Stimulated activated CD4-positive, alpha-beta T cell treated with anti-CD3 and anti-CD28 coated beads, TNF-alpha, amount 100 ng/mL, for 4 hours (primary cell): ENCODE measurements at places on chromosomes 16 and 17.

GRCh38 chr17:50853781-50854180, 12.4 kb downstream of the TOB1 start:
- DNase-seq, result no peak

DNA sequence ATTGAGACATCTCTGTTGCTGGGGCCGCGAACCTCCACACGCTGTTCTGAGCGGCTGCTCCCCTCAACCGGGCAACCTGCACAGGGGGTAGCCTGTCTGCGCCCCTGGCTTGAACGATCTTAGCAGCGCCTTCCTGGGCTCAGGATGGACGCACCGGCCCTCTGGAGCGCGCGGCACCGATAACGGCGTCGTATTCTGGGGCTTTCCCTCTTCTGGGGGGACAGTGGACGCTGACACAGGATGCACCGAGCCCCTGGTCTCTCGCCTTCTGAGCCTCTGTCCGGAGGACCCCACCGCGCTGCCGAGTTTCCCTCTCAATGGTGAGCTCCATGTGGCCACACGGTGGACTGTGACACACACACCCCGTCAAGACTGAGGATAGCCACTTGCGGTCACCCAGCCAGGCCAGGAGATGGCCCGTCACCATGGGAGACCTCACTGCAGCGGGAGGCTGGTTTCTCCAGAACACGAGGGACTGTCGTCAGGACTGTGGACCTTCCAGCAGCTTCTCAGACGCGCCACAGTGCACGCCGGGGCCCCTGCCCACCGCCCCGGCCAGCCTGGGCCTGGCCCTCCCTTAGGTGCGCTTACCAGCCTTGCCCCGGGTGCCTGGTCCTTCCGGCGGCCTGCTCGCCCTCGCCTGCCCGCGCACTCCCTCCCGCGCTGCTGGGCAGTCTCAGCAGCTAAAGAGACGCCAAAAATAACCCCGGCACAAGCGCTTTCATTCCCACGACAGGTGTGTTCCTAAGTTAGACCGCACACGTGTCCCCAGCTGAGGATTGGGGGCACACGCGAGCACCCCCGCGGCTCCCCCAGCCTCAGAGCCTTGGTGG, 30.0 kb upstream of the PABPN1L start:
- DNase-seq, result no peak

DNA sequence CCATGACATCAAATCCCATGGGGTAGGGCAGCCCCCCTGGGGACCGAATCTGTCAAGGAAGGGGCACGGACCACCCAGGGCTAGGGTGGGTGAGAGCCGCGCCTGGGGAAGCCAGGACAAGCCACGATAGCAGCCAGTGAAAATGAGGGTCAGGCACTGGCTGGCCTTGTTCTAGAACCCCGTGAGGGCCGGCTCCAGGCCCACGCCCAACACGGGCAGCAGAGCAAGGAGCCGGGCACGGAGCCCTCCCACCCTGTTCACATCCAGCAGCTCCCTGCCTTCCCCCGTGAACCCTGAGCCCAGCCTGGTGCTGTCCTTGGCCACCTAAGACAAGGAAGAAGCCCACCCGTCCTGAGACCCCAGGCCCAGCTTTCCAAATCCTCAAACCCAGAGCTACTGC, 256.7 kb downstream of the PARN start:
- DNase-seq, result no peak

GRCh38 chr16:81004646-81005353, 1.9 kb downstream of the CMC2 start:
- peak; percentile 5 for DNase-seq

DNA sequence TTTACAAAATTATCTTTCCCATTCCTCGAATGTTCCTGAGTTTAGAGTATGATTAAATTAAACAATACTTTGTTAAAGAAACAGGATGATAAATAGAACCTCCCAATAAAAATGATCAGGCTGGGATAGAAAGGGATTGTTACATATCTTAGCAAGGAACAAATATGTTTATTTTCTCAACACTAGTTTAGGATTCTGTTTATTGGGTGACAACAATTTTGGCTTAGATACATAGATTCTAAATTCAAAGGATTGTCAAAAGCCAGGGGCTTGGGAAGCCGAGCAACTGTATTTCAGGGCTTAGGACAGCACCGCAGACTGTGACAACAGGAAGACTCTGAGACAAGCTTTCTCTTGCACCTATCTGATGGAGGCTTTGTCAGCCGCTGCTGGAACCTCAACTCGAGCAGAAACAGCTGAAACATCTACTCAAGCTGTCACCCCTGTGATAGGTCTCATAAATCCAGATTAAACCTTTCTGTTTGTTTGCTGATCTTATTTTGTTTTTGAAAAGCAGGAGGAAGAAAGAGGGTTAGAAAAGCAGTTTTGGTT, 562.8 kb upstream of the ZFHX3 start:
- no peak for DNase-seq

DNA sequence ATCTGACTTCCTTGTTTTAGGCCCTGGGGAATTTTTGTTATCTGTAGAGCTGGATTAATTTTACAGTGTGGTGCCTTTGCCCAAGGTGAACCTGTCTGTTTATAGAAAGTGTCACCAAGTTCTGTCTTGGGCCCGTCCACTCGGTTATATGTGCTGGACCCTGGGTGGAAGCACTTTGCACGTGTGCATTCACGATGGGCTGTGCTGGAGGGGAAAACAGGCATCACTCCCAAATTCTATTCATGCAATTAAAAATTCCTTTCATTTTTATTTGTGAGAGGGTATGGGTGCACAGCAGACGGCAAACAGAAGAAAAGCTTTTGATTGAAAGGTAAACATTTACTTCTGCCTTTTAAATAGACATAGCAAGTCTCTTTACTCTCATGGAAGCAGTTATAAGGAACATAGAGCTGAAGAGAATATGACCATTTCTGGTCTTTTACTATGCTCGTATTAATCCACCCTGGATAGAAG, 101.2 kb downstream of the WWOX start:
- DNase-seq, result no peak

DNA sequence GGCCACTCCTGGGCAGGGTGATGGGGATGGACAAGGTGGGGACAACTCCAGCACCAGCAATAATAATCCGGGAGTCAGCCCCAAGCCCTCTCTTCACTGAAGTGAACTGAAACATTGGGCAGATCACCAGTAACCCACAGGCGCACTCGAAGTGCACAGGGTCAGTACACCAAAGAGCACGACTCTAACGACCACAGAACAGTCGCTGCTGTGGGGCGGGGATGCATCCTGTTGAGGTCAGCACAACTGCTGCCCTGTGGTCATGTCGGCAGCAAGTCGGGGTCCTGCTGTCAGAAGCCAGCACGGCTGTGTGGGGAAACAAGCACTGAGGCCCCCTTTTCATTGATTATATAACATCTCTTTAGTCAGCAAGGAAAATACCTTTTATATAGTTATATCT, 14.6 kb downstream of the DNASE1 start:
- no peak for DNase-seq

GRCh38 chr17:6145946-6146345, 75.8 kb downstream of the WSCD1 start:
- no peak for DNase-seq

GRCh38 chr17:74619077-74619673, 4.4 kb downstream of the CD300E start:
- no peak for DNase-seq

DNA sequence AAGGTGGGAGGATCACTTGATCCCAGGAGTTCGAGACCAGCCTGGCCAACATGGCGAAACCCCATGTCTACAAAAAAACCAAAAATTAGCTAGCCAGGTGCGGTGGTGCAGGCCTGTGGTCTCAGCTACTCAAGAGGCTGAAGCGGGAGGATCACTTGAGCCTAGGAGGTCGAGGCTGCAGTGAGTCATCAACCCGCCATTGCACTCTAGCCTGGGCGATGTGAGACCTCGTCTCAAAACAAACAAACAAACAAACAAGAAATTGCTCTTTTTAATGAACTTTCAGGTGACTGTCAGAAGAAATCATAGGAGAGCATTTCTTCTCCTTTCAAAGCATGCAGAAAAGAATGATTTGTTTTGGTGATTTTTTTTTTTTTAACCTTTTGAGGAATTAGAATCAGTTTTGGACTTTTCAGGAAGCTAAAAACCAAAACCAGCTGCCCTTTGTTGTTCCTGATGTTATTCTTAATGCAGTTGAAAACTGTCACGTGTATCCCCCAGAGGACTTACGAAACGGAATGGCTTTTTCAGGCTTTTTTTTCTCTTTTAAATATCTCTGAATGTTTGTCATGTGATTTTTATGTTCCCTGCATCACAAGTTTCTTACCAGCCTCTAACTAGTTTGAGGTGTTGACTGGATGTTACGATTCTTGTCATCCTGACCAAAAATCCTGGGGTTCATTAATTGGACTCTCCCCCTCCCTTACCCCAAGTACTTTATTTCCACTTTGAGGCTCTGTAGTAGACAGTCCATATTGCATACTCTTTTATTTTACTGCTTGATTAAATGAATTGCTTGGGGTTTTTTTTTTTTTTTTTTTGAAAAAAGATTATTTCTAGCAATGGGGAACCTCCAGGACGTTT, 34.1 kb downstream of the SNX29 start:
- DNase-seq, result no peak
